ENCODE measurements at places on chromosomes 2 and 18.

DNA sequence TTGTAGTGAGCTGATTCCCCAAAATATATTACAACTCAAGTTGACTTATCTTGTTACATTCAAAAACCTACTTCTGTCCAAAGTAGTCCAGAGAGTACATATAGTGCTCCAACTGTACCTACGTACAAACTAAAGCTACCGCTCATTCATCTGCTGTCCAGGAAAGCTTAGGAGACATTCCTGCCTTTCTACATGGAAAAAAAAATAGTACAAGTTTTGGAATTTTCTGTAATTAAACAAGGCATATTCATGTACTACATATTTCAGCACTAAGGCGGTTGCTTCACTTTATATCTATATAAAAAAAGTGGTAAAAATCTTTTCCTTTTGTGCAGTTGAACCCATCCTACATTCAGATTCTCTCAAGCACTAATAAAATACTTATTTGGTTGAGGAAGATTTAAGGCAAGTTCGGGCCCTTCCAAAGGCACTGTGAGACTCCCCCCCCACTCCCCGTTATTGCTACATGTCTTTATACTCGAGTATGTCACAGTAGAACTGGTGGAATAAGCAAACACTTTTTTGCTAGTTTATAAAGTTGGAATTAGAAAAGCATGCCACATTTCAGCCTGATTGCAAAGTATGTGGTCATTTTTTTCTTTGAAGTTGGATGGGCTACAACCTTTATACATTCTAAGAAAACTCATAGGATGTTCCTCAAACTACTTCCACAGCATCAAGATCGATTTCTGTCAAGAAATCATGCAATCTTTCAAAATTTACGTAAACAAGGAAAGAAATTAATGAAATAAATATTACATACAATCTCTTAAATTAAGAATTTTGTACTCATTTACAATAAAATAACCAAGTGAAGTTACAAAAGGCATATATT is 3.7 kb downstream of the ZFP36L2 start:
- DNase-seq: no peak

DNA sequence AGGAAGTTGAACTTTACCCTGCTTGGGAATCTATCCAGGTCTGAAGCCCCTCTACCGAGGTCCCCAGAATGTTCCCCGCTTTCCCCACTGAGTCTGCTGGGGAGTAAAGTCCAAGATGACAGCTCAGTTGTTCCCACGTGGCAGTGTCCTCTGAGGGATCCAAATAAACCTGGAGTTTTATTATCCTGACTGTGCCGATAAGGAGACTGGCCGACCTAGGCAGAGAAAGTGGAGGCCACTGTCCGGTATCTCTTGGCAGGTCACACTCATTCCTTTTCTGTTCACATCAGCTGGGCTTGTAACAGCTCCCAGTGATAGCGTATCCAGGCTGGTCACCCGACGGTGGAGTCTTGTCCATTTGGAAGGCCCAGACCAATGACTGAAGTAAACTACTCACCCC is 27.5 kb upstream of the C18orf32 start:
- DNase-seq: no peak

DNA sequence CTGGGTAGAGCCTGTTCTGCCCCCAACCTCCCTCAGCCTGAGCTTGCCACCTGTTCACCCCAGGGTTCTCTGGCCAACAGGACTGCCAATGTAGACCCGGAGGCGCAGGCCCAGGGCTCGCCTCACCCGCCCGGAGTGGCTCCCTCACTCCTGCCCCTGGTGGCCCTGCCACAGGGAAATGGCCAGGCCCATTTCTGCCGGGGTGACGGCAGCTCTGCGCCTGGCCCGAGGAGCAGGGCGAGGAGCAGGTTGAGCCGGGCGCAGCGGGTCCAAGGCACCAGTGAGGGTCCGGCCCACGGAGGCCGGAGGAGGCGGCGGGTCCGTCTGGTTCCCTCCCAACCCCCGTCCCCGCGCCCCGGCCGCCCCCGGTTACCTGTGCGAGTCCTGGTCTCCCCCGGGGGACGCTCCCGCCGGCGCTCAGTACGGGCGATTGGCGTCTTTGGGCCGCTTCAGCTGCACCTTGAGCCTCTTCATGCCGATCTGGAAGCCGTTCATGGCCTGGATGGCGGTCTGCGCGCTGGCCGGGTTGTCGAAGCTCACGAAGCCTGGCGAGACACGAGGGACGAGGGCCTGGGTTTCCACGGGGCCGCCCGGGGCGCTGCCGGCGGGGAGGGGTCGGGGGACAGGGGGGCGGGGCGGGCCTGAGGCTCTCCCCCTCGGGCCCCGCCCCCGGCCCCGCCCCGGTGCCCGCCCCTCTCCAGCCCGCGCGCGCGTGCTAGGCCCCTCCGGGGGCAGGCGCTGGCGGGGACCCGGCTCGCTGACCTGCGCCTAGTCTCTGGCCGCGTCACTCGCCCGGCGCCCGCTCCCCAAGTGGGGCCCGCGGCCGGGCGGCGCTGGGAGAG is 312.0 kb downstream of the CELF4 start:
- no peak for DNase-seq

DNA sequence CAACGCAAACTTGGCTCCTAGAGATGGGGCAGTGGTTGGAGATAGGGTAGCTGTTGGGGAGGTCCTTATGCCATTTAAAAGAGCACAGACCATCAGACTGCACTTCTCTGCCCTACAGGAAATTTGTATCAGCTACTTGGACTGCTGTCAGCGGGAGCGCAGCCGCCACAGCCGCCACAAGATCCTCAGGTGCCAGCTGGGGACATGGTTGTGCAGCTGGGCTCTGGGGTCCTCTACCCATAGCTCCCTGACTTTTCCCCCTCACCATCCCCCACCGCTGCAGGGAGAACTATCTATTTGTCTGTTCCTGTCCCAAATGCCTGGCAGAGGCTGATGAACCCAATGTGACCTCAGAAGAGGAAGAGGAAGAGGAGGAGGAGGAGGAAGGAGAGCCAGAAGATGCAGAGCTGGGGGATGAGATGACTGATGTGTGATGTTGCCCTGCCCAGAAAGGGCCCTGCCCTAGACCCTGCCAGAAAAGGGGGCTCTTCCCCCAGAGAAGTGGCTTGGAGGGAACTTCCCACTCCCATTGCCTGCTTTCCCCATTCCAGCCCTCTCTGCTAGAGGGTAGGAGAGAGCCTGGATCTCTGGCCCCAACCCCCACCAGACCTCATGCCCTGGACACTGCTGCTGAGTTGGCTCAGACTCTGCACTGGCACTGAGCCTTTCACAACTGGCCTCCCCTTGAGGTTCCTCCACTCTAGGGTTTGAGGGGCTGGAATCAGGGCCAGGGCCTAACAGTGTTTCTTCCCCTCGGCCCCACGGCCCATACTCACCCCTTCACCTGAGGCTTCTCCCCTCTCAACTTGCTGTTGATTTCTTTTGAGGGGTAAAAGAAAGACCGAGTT is 7.3 kb downstream of the PRADC1 start:
- no peak for DNase-seq

DNA sequence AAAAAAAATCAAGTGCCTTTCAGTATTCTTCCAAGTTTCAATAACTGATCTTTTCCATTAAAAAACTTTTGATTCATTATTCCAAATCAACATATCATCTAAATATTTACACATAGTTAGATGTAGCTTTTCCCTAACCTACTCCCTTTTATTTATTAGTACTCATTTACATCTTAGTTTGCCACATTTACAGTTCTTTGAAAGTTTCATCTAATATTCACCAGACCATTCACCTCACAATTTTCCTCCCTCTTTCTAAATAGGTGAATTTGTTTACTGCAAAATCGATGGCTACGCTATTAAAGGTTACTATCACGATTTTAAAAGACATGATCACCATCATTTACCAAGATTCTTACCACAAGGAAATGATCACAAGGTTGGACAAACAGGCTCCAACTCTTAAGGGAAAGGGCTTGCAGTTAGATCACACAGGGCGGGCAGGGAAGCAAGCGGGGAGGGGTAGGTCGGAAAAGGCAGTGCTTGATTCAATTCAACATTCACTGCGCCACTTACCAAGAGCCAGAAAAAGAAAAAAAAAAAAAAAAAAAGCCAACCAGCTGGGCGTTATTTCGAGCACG is 654 bp upstream of the MARCHF7 start:
- peak; percentile 41 for DNase-seq

DNA sequence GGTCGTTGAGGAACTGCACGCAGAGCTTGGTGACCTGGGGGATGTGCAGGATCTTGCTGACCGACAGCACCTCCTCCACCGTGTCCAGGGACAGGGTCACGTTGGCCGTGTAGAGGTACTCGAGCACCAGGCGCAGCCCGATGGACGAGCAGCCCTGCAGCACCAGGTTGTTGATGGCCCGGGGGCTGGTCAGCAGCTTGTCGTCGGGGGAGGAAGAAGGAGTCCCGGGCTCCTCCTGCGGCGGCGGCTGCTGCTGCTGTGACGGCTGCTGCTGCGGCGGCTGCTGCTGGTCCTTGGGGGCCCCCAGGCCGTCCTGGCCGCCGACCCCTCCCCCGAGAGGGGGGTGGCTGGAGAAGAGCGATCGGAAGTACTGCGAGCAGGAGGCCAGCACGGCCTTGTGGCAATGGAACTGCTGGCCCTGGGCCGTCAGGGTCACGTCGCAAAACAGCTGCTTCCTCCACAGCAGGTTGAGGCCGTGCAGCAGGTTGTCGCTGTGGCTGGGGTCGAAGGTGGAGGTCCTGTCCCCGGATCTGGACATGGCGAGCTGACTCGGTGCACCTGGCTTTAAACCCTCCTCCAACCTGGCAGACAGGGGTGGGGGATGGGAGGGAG is 2.7 kb downstream of the KLHL14 start:
- DNase-seq: no peak

GRCh38 chr2:122096761-122097160 is 341.3 kb downstream of the TSN start:
- DNase-seq: no peak

- DNase-seq: no peak
These were observed 139.9 kb upstream of the EPAS1 start for GRCh38 chr2:46157072-46157965.

DNA sequence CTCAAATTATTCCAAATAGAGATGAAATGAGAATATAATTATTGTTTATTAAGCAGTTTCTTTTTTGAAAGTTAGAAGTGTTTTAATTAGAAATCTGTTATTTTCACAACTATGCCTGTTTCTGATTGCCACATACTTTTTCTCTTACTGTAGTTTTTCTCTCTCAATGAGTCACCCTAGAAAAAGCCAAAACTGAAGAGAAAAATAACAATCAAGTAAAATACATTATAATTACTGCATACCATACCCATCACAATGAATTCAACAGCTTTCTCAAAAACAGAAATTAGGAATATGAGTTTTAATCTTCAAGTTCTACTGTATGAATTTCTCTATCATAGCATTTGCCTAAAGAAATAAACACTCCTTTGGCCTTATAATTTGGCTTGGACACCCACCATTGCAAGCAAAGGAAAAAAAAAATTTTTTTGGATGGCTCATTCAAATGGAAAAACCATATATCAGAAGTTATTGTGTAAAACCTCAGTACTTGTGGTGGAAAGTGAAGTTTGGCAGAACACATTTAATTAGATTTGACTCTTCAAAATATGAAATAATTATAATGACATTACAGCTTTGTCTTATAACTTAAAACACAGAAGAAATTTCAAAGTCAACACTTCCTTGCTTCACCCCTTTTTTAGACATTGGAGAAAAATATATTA is 138.5 kb downstream of the DYM start:
- DNase-seq: no peak

GRCh38 chr2:37583867-37584266 is 87.6 kb downstream of the CDC42EP3 start:
- DNase-seq: no peak

GRCh38 chr18:35089891-35090550 is 48.8 kb downstream of the MAPRE2 start:
- DNase-seq: no peak

GRCh38 chr2:203728321-203728720 is 21.9 kb downstream of the CD28 start:
- DNase-seq: no peak

DNA sequence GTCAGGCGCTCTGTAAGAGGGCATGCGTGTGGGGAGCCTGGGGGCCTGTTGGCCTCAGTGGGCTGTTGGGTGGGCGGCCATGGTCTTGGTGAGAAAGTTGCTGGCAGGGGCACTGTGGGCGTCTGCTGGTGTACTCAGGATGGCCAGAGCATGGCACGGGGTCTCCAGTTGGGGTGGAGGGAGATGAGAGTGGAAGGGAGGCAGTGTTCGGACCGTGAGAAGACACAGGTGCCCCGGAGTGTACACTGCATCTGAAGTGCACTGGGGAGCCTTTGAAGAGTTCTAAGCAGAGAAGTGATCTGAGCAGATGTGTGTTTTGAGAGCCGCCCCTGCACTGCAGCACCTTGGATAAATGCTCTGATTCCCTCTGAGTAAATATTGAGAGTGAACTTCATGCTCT is 150.8 kb downstream of the LDLRAD4 start:
- DNase-seq: no peak

- no peak for DNase-seq
These were observed 71.0 kb upstream of the ITM2C start for GRCh38 chr2:230793572-230794359.

DNA sequence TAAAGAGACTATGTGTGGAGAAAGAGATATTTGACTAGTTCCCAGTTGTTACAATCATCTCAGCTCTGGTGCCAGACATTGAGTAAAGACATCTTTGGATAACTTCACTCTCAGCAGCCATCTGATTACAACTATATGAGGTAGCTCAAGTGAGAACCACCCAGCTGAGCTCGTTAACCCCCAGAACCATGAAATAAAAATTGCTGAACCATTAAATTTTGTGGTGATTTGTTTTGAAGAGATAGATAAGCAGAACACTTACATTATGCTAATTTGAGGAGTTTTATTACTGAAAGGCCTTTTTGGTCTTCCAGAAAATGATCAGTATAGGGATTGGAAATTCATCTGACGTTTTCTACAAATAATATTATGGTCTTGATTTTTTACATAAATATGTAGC is 101.1 kb downstream of the PMS1 start:
- DNase-seq: no peak

GRCh38 chr2:59653164-59653563 is 900.3 kb downstream of the BCL11A start:
- no peak for DNase-seq

GRCh38 chr2:221465776-221466175 is 106.3 kb downstream of the EPHA4 start:
- no peak for DNase-seq

DNA sequence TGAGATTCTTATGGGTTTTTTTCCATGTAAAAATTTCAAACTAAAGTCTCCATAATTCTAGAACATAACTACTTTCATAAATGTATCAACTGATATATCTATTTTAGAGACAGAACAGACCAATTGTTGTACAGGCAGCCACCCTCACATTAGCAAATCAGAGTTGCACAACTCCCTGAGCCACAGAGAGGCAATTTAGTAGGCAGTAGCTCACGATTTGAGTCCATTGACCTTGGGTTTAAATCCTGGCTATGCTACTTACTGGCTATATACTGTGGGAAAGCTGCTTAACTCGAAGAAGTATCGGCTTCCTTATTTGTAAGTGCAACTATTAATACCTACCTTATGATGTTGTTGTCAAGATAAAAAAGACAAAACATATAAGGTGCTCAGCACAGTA is 16.2 kb downstream of the MTIF2 start:
- DNase-seq: no peak

All from LNCaP clone FGC (cell line).